ENCODE measurements at places on chromosomes 5 and 9.

- DNase-seq, result no peak
Observed at GRCh38 chr9:122536134-122536533, 9.0 kb upstream of the OR1N1 start.

DNA sequence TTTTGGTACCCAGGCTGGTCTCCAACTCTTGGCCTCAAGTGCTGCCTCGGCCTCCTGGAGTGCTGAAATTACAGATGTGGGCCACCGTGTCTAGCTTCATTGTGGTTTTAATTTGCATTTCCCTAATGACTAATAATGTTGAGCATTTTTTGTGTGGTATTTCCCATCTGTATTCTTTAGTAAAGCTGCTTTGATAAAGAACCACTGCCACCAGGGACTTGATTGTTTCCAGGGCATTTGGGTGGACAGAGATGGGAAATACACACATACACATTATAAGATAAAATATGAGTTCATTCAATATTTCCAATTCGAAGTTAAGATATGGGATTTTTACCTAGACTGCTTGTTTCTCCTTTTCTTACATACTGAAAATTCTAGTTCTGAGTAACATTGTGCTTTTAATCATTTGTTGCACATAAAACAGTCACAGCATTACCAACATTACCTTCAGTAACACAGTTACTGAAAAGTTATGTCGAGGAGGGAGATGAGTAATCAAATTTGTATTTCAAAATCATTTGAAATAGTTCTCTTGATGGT lies 28.9 kb downstream of the HABP4 start:
- no peak for DNase-seq

- DNase-seq, result no peak
Observed at GRCh38 chr5:33223563-33224284, 217.0 kb upstream of the TARS1 start.

DNA sequence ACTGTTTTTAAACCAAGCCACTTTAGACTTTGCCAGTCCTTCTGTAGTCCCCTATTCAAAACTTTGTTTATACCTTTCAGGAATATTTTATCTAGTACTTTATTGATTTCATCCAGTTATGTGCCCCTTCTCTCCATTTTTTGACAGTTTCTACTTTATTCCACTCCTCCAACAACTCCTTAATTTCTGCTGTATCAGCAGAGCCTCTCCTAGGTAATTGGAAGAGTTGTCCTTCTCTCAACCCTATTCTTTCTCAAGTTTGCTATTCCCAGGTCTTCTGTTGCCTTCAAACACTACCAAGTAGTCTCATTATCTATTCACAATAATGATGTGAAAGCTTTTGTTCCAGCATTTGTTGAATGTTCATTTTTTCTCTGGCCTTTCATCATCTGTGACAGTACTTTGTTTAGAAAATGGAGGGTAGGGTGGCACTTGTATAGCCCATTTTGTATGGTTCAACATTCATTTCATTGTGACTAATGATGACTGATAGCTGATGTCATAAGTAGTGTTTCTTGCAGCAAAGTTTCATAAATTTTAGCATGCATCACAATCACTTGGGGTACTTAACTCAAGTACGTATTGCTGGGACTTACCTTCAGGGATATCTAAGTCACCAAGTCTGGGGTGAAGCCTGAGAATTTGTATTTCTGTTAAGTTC lies 204.4 kb upstream of the DMRT1 start:
- no peak for DNase-seq

DNA sequence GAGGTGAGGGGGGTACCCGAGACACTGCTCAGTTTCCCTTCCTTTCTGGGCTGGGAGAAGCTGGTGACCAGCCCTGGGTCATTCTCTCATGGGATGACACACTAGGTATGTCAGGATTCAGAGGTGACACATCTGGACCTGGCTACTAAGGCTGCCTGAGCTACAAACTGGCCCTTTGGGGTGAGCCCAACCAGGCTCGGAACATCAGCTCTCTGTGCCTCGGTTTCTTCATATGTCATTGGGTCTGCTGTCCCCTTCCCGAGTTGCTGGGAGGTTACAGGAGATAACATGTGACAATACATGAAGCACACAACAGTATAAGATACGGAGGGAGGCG lies 11.8 kb downstream of the CARD19 start:
- no peak for DNase-seq

GRCh38 chr5:5467737-5468136 lies 45.3 kb downstream of the ICE1 start:
- DNase-seq, result no peak

- no peak for DNase-seq
Observed at GRCh38 chr9:94713436-94714215, 12.9 kb upstream of the AOPEP start.

DNA sequence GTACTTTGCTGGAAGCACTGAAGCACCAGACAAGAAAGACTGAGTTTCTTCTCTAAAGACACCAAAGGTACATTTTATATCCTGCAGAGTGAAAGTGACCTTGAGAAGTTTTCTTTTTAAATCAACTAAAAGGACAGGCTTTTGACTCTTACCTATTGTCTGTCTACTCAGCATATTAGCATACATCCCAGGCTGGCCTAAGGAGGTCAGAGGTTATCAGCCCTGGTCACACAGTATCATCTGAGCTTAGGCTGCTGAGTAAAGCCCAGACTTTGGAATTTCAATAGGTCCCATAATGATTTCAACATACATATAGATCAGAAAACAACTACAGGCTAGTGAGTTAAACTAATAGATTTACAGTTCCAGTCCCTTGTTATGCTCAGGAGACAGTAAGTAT lies 10.1 kb upstream of the CDH9 start:
- no peak for DNase-seq

DNA sequence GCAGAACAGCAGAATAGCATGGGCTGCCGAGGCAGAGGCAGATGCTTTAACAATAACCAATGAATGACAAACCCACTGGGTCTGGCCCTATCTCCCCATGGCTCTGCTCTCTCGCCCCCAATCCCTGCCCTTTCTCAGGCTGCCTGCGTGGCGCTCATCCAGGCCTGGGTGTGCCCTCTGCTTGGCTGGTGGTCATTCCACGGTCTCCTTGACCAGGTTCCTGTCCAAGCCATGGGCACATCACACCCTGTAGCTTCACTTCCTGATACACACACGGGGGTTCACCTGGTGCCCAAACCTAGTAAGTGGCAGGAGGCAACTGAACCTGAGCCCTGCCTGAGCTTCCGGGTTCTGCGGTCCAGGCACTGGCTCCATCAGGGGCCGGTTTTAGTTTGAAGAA lies 87.6 kb downstream of the DAP start:
- no peak for DNase-seq

- DNase-seq, result peak; percentile 30
Observed at GRCh38 chr5:150783422-150783928, 4.9 kb downstream of the SMIM3 start.

GRCh38 chr9:74431467-74431866 lies 65.7 kb upstream of the RORB start:
- DNase-seq, result no peak

- DNase-seq, result no peak
Observed at GRCh38 chr9:99213197-99213596, 8.5 kb downstream of the ALG2 start.

DNA sequence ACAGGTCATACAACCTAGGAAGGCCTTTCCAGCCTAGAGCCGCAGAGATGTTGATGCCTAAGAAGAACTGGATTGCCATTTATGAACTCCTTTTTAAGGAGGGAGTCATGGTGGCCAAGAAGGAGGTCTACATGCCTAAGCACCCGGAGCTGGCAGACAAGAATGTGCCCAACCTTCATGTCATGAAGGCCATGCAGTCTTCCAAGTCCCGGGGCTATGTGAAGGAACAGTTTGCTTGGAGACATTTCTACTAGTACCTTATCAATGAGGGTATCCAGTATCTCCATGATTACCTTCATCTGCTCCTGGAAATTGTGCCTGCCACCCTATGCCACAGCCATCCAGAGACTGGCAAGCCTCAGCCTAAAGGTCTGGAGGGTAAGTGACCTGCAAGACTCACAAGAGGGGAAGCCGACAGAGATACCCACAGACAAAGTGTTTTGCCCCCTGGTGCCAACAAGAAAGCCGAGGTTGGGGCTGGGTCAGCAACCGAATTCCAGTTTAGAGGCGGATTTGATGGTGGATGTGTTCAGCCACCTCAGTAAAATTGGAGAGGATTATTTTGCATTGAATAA lies 11.2 kb upstream of the CDKN2AIPNL start:
- no peak for DNase-seq

DNA sequence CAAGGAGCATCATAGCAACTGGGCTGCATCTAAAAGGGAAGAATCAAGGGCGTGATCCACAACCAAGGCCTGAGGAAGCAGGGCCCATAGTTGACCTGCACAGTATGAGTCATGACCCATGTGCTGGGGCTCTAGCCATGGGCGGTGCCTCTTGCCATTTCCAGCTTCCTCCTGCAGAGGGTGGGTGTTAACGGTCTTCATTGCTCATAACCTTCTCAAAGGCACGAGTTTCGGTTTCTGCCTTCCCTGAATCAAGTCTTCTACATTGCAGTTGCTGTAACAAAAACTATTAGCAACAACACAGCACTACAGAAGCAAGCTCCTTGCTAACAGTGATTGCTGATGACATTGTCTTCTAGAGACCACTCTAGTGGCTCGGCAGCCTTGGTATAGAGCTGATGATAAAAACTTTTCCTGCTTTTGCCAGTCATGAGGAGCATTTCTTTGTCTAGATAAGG lies 66.9 kb downstream of the CTSL start:
- no peak for DNase-seq

GRCh38 chr5:34496701-34497469 lies 159.2 kb upstream of the RAI14 start:
- DNase-seq, result no peak

DNA sequence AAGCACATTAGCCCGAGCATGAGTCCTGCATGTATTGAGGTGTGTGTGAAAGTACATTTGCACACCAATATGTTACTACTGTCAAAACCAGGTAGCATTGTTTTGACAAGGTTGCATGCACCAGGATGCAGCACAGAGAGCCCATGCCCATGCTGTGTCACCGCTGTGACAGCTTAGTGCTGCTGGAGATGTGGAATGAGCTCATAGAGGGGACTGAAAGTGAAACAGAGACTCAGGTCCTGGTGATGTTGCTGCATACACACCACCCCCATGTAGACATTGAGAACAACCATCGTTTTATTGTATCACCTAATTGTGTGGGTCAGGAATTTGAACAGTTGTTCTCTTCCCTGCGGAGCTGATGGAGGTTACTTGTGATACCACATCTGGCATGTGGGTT lies 53.0 kb downstream of the GADD45G start:
- DNase-seq, result no peak

- no peak for DNase-seq
Observed at GRCh38 chr5:91264311-91265051, 118.6 kb downstream of the ARRDC3 start.

DNA sequence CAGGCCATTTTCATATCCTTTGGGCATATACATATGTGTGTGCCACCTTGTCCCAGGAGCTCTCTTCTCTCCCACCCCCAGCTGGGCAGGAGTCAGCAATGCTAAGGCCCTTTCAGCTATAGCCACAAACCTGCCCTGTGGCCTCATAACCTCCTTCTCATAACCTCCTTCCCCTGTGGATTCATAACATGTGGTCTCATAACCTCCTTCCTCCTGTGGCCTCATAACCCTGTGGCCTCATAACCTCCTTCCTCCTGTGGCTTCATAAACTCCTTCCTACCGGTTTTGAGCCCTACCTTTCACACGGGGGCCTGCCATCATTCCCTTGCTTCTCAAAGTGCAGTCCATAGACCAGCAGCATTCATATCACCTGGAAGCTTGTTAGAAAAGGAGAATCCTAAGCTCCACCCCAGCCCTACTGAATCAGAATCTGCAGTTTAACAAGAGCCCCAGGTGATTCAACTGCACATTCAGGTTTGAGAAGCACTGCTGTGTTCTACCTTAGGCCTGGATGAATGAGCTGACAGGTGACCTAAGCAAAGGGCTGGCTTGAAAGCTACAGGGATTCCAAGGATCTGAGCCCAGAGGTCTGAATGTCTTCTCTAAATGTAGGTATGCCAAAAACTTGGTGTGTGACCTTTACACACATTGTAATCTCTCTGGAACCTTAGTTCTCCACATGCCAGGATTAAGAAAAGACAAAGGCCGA lies 41.9 kb upstream of the PLPP6 start:
- DNase-seq, result no peak

DNA sequence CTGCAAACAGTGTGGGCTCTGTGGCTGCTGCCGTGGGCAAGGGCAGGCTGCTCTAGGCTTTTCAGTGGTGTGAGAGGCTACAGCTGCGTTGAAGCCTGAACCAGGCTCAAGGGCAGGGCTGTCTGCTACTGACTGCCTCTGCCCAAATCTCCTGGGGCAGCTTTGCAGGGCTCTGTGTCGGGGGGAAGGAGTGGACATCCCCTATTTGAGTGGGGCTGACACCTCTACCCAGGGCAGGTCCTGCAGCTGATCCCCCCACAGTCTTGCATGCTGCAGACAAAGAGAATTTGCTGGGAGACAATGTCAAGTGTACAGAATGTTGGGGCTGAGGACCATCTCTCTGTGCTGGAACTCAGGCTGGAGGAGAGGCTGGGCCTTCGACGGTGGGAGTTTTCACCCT lies 240.2 kb downstream of the PBX3 start:
- no peak for DNase-seq

- no peak for DNase-seq
Observed at GRCh38 chr9:91240596-91241165, 121.0 kb downstream of the AUH start.

DNA sequence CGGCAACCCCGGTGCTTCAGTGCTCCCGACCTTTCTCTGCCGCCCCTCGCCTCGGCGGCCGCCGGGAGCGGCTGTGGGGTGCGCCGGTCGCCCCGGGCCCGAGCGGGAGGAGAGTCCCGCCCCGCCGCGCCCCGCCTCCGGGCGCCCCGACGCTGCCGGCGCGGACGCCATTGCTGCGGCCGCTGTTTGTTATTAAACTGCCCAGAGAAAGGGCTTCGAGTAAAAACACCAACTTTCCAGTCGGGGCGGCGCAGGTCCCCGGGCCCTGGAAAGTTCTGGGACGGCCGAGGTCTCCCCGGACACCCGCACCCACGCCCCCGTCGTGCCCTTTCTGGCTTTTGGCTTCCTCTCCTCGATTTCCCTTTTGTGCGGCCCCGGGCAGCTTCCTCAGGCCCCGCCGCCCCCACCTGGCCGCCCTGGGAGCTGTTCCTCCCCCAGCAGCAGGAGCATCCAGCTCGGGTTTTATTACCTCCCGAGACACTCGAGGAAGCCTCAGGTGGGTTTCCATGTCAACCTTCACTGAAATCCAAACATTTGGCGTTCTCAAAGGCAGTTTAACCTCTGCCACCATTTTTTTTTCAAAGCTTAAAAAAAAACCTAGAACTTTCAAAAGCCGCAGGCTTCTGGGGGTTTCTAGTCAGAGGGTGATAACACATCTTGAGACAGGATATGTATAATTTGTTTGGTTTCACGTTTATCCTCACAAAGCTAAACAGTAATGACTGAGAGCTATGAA lies 334.4 kb downstream of the CWC27 start:
- peak; percentile 32 for DNase-seq

GRCh38 chr5:32646061-32646969 lies 61.0 kb downstream of the SUB1 start:
- DNase-seq, result no peak

Data from NCI-H1436 treated with DMSO at 0.1 percent for 48 hours (cell line).